ENCODE measurements at places on chromosomes 13 and 19.

- DNase-seq: no peak
Measured at GRCh38 chr19:46634656-46635218, 1.3 kb downstream of the GNG8 start.

- peak; percentile 38 for DNase-seq
Measured at GRCh38 chr13:46387064-46387851, at the start of gene RUBCNL. RUBCNL (minus strand) TSS chr13:46387252; CDS start chr13:46372475, 14,777 bp downstream.

DNA sequence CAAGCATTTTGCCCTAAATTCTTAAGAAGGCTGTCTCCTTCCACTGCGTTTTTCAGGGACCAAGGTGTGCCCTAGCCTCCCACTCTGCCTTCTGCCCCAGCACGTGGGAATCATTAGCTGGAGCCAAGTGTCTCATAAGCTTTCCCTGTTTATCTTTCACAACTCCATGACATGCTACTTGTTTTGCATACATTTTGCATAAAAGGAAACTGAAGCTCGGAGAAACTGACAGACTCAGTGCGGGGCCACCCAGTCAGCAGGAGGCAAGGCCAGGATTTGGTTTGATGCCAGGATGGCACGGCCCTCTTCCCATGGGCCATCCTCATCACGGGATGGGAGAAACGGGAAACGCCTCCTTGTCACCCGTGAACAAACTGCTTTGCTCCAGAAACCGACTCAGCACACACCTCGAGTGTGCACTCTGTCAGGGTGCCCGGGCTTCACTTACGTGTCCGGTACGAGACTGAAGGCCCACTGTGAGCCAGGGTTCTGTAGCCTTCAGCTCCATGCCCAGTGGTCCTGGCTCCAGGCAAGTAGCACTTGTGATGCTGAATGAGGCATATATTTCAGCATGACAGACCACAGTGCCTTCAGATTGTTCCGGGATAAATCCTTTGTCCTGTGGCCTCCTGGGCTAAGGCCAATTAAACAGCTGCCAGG is 9.6 kb downstream of the CEBPA start:
- no peak for DNase-seq

GRCh38 chr19:32181216-32181920 is 164.0 kb upstream of the ZNF507 start:
- no peak for DNase-seq
